ENCODE measurements at places on chromosomes 6 and 20. TPM values are rescaled to one million over a fixed set of nuclear protein-coding genes. Genes with fewer than 3 reads are reported as not detected.

CYP39A1 gene
- total RNA-seq: not detected

MCHR2 gene
- not detected for total RNA-seq

MLIP gene
- not detected for total RNA-seq

SYNDIG1 gene
- total RNA-seq: 2.6 TPM

HEY2 gene
- total RNA-seq: not detected

TMEM74B gene
- not detected for total RNA-seq

ARMH2 gene
- total RNA-seq: not detected

HLA-DPA1 gene
- 0.89 TPM for total RNA-seq

COL11A2 gene
- total RNA-seq: 0.25 TPM

- no peak for DNase-seq
These were observed 19.8 kb downstream of the PXDC1 start for GRCh38 chr6:3731700-3732099.

- DNase-seq: peak; percentile 5
These were observed 103.1 kb upstream of the SMLR1 start for GRCh38 chr6:130724089-130724488.

DNA sequence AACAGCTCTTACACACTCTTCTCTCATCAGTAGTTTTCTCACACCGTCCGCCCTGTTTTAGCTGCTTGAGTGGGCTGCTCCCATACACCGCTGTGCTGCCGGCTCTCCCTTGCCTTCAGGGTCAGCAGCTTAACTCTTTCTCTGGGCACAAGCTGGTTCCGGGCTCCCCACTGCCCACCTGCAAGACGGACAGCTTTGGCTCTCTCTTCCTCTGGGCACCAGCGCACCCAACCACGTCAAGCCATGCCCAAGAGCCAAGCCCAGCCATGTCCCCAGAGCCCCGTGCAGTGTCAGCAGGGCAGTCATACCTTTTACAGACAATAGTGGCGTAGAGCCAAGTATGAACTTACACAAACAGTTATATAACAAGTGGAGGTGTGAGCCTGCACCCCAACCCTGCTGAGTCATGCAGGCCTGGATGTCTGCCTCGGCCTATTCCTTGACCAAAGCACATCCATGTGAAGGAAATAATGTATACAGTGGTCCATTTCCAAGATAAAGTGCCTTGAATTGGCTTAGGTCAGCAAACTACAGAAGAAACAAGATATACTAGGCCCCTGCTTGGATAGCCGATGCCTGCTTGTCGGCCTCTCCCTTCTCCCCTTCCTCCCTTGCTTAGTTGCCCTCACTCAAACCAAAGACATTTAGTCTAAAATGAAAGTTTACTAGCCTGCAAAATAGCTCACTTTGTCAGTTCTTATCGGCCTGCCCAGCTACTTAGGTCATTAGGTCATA lies 89.3 kb downstream of the JPH2 start:
- no peak for DNase-seq

DNA sequence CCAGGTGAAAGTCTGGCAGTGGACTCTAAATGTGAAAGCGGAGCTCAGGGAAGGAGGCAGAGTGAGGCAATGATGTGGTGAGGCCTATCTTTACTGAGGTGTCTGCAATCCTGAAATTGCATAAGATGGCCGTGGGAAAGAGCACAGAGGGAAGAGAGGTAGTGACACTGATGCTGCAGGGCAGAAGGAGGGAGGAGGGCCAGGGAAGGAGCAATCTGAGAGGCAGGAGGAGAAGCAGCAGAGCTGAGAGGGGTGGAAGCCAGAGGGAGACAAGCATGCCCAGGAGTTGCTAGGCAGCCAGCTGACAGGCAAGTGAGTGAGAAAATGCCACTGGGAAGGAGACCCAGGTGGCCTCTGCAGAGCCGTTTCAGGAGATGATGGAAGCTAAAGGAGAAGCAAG lies 97.4 kb upstream of the CNR1 start:
- DNase-seq: no peak

DNA sequence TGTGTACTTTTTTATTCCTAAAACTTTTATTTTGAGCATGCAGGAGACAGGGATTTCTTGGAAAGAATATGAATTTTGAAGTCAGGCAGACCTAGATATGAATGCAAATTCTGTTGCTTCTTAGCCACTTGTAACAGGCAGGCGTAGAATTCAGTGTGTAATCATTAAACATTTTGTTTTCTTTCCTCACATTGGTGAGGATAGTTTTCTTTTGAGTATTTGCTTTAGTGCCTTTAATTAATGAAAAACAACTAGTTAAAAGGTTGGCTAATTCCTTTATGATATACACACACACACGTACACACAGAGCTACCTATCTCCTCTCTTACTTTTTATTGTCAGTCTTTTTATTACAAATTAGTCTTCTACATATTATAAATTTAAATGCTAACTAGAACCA lies 342.3 kb downstream of the CDKAL1 start:
- DNase-seq: no peak

DNA sequence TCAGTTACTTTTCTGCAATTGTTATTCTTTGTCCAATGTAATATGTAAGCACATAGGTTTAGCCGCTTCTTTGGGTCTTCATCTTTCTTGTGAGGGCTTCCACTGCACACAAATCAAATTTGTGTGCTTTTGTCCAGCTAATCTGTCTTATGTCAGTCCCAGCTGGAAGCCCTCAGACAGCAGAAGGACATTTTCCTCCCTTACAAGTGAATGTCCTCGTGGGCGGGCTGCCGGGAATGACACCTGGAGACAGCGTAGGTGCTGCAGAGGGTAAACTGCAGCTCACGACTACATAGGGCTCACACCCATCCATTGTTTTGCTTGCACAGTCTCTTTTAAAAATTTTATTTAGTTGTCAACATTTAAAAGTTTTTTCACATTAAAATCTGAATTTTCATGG lies 24.6 kb upstream of the PPP1R14C start:
- no peak for DNase-seq

DNA sequence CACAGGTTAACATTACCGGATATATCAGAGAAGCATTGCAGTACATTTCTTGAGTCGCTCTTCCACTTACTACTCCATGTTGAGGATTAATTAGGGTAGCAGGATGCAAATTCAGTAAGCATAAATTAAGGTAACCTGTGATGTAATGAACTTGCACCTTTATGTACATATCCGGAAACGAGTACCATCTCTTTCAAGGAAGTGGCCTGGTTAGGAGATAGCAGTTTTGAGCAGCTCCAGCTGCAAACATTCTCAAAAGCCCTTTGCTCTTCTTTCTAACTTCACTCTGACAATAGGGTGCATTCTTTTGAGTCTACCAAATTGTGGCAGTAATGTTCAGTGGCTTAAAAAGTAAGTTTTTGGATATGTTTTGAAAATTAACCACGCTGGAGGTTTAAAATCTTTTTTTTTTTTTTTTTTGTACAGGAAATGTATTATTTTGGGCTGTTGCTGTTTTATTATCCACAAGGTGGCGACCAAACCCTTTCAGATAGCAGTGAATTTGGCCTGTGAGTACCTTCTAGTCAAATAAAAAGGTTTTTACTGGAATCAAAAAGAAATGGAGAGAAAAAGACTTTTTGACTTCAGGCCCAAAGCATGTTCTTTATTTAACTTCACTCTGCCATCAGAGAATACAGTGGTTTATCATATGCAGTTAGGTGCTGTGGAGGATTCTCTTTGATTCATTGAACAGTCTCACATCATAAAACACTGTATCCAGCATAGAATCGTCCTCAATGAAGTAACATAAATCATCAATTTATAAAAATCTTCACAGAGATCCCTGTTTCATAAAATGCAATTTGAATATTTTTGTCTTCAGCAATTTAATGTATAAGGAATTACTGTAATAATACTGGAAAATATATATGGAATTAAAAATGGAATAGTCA lies 8.9 kb downstream of the FAM217B start:
- peak; percentile 80 for DNase-seq

DNA sequence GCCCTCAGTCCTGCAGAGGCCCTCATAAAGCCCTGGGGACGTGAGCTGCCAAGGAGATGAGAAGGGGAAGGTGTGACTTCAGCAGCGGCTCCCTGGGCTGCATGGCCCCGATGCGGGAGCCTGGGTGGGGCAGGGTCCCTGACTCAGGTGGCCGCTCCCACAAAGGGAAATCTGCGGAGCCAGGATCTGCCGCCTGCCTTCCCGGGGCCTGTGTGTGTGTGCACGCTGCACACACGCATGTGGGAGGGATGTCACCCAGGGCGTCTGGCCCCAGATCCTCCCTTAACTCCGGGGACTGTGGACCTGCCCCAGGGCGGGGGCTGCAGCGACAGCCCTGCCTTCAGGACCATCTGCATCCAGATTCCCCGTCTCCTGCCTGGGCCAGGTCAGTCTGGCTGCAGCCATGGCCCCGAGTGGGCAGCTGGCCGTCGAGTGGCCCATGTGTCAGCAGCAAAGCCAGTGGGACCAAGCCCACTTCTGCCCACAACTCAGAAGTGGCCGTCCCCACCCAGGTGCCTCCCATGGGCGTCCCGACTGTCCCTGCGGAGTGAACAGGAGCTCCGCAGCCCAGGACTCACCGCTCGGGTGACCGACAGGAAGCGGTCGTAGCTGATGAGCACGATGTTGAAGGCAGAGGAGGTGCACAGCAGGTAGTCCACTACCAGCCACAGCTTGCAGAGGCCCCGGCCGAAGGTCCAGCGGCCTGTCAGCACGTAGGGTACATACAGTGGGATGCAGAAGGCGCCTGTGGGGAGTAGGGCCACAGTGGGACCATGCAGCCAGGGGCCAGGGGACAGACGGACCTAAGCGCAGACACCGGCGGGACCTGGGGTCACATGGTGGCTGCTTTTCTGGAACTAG lies 1.9 kb downstream of the HRH3 start:
- DNase-seq: no peak

DNA sequence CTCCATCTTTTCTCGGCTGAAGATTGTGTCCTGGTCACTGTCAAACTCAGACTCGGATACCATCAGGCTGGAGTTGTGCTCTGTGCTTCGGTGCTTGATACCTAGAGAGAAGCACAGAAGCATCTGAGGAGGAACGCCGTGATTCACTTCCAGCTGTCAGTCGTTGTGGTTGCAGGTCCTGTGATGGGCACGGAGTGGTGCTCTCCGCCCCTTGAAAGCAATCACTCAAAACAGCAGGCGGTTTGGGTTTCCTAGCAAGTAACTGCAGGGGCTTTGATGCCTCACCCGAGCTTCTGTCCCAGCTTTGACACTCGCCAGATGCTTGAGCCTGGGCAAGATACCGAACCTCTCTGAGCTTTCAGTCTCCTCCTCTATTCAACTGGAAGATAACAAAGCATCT lies 52.5 kb downstream of the ALDH5A1 start:
- DNase-seq: peak; percentile 10

- peak; percentile 84 for DNase-seq
These were observed 416 bp upstream of the POLR1H start for GRCh38 chr6:30060606-30061091.

DNA sequence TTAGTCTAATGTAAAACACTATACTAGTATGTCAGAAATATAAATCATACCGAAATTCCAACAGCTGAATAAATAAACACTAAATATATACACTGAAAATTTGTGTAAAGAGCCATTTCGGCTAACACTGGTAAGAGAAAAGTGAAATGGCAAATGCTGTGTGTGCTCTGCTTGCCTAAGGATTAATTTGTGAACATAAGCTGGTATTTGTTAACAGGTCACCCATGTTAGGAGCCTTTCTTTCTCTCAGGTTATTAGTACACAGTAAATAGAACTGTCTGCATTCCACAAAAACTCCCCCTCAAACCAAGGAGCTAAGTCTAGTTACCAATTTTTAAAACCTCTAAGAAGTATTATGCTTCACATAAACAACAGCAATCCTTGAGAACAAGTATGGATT lies 27.0 kb downstream of the ELOVL5 start:
- no peak for DNase-seq

DNA sequence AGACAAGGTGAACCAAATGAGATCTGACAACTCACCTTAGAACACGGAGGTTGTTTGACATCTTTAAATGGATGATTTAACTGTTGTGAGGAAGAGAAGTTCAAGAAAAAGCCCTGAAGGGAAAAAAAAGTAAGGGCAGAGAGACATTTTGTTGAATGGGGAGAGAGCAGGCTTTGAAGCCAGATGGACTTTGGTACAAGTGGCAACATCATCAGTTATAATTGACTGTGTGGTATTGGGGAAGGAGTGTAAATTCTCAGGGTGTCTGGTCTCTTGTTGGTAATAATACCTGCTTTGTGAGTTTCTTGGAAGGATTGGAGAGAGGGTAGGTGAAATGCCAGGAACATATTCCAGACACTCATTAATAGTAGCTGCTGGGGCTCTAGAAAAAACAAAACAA lies 21.6 kb downstream of the OGFRL1 start:
- DNase-seq: no peak

GRCh38 chr6:98416027-98416426 lies 418.3 kb upstream of the POU3F2 start:
- no peak for DNase-seq

DNA sequence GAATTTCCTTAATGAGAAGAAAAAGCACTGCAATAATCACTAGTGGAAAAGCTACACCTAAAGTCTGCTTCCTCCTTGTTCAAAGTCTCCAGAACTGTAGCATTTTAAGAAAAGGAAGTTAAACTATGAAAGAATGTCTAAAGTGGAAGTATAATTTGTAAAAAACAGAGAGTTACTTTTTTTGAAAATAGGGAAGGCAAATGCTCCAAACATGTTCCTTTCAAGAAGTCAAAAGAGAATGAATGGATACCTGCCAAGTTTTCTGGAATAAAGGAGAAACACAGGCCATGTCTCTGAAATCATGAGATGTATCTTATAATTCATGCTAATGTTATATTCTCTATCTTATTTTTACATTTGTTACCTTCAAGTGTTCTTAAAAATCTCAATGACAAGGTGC lies 60.7 kb upstream of the ADGRG6 start:
- DNase-seq: no peak

DNA sequence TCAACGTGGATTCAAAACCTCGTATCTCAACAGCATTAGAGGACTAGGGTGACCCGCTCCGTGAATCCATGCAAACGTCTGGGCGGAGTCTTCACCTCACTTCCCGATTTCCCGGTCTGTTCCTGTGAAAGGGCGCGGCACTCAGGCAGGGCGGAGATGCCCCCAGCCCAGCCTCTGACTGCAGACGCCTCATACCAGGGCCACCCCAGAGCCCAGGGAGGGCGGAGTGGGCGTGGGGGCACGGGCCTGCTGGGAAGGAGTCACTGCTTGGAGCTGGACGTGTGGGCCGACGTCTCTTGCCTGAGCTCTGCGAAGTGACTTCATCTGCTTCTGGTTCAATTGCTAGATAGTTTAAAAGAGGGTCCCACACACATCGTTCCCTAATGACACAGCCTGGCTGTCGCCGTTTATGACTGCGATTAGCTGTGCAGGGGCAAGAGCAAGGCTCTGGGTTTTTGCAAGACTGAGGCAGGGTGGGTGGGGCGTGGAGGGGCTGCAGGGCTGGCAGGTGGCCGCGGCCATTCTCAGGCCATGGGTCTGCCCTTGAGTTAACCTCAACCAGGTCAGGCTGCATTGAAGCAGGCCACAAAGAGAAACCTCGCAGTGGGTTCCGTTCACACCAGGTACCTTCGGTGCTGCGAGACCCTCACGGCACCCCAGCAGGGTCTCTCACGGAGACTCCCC lies 15.0 kb downstream of the SMOC2 start:
- no peak for DNase-seq

DNA sequence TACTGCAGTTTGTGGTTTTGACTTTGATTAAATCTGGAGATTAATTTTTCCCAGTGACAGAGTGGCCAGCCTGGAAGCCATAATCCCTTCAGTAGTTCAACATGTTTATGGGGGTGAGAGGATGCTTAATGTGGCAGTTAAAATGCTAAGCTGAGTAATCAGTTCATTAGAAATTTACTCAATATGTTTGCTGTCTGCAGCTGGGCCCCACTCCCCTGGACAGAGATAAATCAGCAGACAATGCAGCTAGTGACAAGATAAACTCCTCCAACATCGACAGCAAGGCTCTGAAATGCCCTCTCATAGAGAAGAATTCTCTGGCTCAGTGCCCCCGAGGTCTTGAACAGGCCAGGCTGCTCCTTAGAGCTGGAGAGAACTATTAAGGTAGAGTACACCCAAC lies 101.9 kb downstream of the LRFN2 start:
- DNase-seq: no peak
